ENCODE measurements at places on chromosomes 6 and 20. TPM values are rescaled to one million over a fixed set of nuclear protein-coding genes. Genes with fewer than 3 reads are reported as not detected.

- no peak for DNase-seq
These were observed 39.0 kb upstream of the SUPT3H start for GRCh38 chr6:45416700-45417099.

DNA sequence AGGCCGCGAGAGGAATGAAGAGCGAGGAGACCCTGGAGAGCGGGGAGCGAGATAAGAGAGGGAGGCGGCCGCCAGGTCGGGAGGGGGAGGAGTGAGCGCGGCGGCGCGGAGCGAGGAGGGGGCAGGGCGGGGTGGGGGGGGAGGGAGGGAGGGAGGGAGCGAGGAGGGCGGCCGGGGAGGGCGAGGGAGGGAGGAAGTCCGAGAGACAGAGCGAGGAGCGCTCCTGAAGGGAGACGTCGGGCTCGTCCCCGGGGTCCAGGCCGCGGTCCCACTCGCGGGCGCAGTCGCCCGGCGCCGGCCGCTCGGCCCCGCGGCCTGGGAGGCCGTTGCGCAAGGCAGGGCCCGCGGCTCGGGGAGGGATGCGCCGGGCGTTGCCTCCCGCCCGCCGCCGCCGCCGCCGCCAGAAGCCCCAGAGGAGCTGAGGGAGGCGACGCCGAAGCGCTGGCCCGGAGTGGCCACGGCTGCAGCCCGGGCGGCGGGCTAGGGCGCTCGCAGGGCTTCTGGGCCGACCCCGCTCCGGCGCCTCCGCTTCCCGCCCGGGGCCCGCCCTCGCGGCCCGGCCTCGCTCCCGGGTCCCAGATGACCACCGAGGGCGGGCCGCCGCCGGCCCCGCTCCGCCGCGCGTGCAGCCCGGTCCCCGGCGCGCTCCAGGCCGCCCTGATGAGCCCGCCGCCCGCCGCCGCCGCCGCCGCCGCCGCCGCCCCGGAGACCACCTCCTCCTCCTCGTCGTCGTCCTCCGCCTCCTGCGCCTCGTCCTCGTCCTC is at the start of gene FOXF2:
Gene FOXF2, plus strand, starts transcription at position 208 of the 764 bp plus-strand sequence. Its CDS starts 372 bp downstream, at position 580.
- peak; percentile 26 for DNase-seq

The PDSS2 gene
- total RNA-seq: 11.1 TPM

DNA sequence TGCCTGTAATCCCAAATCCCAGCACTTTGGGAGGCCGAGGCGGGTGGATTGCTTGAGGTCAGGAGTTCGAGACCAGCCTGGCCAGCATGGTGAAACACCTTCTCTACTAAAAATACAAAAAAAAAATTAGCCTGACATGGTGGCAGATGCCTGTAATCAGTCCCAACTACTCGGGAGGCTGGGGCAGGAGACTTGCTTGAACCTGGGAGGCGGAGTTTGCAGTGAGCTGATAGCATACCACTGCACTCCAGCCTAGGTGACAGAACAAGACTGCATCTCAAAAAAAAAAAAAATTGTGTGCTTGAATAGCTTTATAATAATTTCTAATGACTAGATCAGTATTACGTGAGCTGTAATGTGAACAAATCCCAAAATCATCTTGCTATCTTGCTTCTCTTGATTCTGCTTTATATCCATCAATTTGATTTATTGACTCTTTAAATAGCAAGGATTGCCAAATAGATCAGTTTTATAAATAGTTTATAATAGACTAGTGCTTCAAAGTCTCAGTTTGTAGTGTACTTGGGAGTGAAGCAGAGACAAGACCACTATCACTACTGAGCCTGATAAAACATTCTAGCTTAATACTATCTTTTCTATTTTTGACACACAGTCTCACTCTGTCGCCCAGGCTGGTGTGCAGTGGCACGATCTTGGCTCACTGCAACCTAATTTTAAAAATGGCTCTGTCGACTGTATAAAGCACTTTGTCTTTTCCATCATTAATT is 7.1 kb downstream of the AMD1 start:
- DNase-seq: no peak

The VSX1 gene
- not detected for total RNA-seq

The SEL1L2 gene
- not detected for total RNA-seq

The COL10A1 gene
- total RNA-seq: not detected

The KCNQ5 gene
- total RNA-seq: 10.3 TPM

- no peak for DNase-seq
These were observed 27.2 kb downstream of the EFCAB8 start for GRCh38 chr20:32885952-32886351.

GRCh38 chr6:11209369-11209768 is 23.1 kb downstream of the NEDD9 start:
- DNase-seq: no peak

Data from MCF 10A (cell line).